ENCODE measurements at places on chromosomes 16 and 17. TPM values are rescaled to one million over a fixed set of nuclear protein-coding genes. Genes with fewer than 3 reads are reported as not detected.

EVPL gene
- total RNA-seq: 8.2 TPM

SLC52A1 gene
- total RNA-seq: 0.13 TPM

CPD gene
- 72.3 TPM for total RNA-seq

DNAH3 gene
- 0.34 TPM for total RNA-seq

GABARAP gene
- total RNA-seq: 239 TPM

OR3A3 gene
- not detected for total RNA-seq

PIK3R5 gene
- not detected for total RNA-seq

KCNAB3 gene
- total RNA-seq: 0.29 TPM

USP22 gene
- 131 TPM for total RNA-seq

FOXO3B gene
- total RNA-seq: 2.1 TPM

TP53TG3B gene
- not detected for total RNA-seq

SOST gene
- not detected for total RNA-seq

TTYH2 gene
- 0.32 TPM for total RNA-seq
